ENCODE measurements at places on chromosomes 6 and 20. TPM values are rescaled to one million over a fixed set of nuclear protein-coding genes. Genes with fewer than 3 reads are reported as not detected.

DNA sequence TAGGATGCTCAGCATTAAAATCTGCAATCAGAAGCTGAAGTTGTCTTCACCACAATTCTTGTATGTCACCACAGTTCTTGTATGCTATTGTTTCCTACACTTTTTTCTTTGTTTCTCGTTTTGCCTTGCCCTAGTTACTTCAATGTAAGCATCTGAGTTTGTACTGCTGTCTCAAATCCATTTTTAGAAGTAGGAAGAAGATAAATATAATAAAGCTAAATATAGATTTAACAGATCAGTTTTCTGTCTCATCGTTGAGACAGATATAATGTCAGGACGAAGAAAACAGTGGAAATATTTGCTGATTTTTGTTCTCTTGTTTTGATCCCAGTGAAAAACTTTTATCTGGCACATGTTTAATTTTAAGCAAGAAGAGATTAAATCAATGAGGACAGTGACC lies 318.0 kb downstream of the QKI start:
- DNase-seq: no peak

- peak; percentile 51 for DNase-seq
Measured at GRCh38 chr6:41470331-41471063, 75.7 kb upstream of the FOXP4 start.

MYLK4 gene
- 1.8 TPM for total RNA-seq

CRIP3 gene
- total RNA-seq: 0.93 TPM

ARG1 gene
- total RNA-seq: 2.9 TPM

BPIFA1 gene
- not detected for total RNA-seq

BTBD3 gene
- total RNA-seq: 31.8 TPM

All from thyroid gland (tissue), 4 donors.